ENCODE measurements at places on chromosomes 1 and 21. TPM values are rescaled to one million over a fixed set of nuclear protein-coding genes. Genes with fewer than 3 reads are reported as not detected.

The MTHFR gene
- 23.8 TPM for total RNA-seq

The ADAM30 gene
- total RNA-seq: not detected

The FGR gene
- 2.0 TPM for total RNA-seq

The LHX8 gene
- total RNA-seq: not detected

The OR2AJ1 gene
- not detected for total RNA-seq

The UTS2 gene
- total RNA-seq: 0.20 TPM

The ZNF683 gene
- total RNA-seq: not detected

The MYBPH gene
- not detected for total RNA-seq

The NES gene
- total RNA-seq: 8.1 TPM

The PLEKHM2 gene
- 32.7 TPM for total RNA-seq

The TRMT1L gene
- 14.8 TPM for total RNA-seq

The SPRR4 gene
- total RNA-seq: not detected

The NBPF6 gene
- total RNA-seq: 0.86 TPM

The CELF3 gene
- 2.7 TPM for total RNA-seq

Measured in colonic mucosa (tissue), 4 donors.